ENCODE measurements at places on chromosomes 16 and 17.

DNA sequence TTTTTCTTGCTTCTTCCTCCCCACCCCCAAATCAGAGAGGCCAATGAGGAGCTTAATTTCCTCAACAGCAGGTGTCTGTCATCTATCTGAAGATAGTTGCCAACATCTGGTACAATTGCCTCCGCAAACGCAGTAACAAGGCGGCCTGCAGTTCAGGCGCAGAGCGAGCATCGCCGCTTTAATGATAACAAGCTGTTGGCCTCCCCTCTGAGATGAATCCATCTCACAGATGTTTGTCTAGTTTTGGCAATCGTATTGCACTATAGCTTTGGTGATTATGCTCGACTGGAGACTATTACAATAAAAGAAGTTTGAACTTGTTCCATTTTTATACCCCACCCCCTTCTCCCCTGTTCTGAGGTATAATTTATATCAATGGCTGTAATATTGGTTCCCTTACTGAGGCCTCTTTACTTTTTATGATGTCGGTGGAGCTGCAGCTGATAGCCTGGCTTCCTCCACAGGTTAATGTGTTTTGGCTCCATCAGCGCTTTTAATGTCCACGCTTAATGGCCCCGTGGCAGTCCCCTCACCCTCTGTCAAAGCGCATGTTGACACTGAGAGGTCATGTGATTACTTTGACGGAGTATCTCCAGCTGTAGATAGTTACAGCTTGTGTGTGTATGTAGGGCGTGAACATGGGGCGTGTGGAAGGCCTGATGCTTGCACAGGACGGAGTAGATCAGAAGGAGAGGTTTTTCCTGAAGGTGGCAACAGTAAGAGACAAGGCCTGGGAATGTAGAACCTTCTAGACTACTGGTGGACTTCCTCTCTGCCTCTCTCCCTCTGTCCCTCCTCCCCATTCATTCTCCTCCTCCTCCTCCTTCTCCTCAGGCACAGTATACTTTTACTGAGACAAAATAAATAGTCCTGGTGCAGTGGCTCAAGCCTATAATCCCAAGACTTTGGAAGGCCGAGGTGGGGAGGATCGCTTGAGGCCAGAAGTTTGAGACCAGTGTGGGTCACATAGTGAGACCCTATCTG is 164.7 kb downstream of the MSI2 start:
- peak; percentile 55 for DNase-seq

DNA sequence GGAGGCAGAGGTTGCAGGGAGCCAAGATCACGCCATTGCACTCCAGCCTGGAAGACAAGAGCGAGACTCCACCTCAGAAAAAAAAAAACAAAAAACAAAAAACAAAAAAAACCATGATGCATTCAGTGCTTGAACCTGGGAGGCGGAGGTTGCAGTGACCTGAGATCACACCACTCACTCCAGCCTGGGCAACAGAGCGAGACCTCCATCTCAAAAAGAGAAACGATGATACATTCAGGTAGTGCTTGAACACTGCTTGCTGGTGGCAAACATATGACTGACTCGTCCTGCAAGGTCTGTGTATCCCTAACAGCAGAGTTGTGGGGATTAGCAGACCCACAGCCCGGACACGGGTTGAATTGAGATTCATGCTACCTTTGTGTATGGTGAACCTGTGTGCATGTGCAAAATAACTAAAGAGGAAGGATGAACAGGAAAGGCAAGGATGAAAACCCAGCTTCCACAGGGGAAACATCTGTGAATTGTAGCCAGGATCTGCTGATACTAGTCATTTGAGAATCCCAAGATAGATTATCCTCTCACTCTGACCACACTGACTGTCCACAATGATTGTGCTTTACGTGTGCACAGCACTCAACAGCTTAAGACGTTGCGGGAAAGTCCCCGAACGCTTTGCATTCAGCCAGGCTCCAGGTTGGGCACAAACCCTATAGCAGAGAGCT is 52.4 kb upstream of the MRPS23 start:
- no peak for DNase-seq

- DNase-seq, result peak; percentile 35
Observed at GRCh38 chr17:45143094-45143670, 5.1 kb upstream of the HEXIM1 start.

DNA sequence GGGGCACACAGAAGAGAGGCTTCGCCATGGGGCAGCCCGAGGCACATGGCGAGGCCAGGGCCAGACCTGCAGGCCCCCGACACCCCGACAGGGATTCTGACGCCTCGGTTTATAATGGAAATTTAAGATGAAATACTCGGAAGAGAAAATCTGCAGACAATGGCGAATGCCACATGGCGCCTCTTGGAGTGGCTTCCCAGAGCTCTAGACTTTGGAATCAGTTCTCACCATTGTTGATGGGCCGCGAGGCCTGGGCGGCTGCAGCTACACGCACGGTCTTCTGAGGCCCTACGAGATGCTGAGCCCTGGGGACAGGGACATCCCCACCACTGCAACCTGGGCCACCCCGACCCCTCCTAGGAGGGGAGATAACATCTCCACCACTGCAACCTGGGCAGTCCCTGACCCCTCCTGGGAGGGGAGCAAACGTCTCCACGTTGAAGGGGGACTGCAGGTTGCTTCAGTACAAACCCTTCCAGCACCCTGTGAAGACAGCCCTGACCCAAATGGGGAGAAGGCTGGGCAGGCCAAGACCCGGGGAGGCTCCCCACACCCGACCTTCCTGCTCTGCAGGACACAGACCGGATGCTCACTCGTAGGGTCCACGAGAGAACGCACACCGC is 56.9 kb downstream of the LMF1 start:
- no peak for DNase-seq

DNA sequence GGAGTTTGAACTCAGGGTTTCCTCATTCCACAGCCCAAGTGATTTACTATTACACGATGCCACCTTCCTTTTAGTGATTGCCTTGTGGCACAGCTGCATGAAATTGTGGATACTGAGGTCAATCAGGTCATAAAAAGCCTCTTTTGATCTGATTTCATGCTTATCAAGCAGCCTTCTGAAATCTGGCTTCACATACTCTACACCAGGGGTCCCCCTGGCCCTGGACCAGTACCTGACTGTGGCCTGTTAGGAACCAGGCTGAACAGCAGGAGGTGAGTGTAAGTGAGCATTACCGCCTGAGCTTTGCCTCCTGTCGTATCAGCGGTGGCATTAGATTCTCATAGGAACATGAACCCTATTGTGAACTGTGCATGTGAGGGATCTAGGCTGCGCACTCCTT is 13.8 kb downstream of the SLFN5 start:
- DNase-seq, result no peak
